IMR-90 (cell line): ENCODE measurements at places on chromosomes 5 and 9. TPM values are rescaled to one million over a fixed set of nuclear protein-coding genes. Genes with fewer than 3 reads are reported as not detected.

DNA sequence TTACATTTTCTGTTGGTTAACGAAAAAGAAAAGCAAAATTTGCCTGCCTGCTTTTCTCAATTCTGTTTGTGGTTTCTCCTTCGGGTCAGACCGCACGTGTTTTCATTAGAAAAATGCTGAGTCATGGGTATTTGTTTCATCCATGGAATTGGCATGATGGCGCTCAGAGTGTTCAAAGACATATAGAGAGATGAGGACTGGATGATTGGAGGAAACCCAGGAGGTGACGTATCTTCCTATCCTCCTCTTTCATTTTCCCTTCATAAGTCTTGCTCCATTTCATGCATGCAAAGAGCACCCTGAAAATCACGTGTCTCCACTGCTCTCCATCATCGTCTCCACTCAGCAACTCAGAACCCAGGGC is 353.8 kb upstream of the WWC1 start:
- H3K4me3 ChIP-seq: no peak overlapping the region
- no peak for DNase-seq
- no peaks in the 10 kb centered on the region for H3K36me3 ChIP-seq
- H3K4me1 ChIP-seq: no peaks in the 10 kb centered on the region
- no peak overlapping the region for H3K27ac ChIP-seq
- H3K27me3 ChIP-seq: no peaks in the 10 kb centered on the region

The NDUFS4 gene
- total RNA-seq: 34.2 and 60.0 TPM in 2 replicates

DNA sequence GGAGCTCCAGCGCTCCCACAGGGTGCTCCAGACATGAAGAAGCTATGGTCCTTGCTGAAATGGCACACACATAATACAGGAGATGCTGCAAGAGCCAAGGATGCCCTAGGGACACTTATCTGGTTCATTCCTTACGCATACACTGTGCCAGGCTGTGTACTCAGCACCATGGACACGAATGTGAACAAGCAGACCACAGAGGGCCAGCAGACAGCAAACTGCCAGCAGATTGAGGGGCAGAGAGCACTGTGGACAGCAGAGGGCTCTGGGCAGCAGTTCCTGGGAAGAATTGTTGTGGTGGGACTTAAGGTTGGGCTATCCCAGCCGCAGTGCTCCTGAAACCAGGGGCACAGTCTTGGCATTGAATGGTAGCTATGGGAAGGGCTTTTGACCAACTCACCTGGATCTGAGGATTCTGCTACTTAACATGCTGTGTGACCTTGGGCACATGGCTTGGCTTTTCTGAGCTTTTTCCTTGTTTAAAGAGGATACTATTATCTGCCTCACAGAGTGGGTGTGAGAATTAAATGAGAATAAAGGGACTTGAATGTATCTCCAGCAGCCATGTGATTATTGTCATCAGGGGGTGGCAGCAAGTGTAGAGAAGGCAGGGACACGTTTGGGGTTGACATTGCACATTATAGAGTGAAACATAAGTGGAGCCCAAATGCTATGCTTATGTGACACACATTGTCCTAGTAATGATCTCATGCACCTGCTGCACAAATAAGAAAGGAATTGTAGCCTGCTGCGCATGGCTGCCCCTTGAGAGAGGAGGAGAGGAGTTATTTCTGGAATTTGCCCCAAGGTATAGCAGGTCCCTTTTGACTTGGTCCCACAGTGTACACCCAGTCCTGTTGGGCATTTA is 30.1 kb downstream of the PPARGC1B start:
- DNase-seq: no peak
- no peak overlapping the region for H3K4me3 ChIP-seq
- peaks cover 52% of the 10 kb centered on the region for H3K27me3 ChIP-seq
- no peaks in the 10 kb centered on the region for H3K36me3 ChIP-seq
- H3K27ac ChIP-seq: no peak overlapping the region
- no peaks in the 10 kb centered on the region for H3K4me1 ChIP-seq

GRCh38 chr5:144202072-144202471 is 31.4 kb downstream of the KCTD16 start:
- no peak overlapping the region for H3K27ac ChIP-seq
- peaks cover 6% of the 10 kb centered on the region for H3K27me3 ChIP-seq
- no peaks in the 10 kb centered on the region for H3K36me3 ChIP-seq
- H3K4me1 ChIP-seq: peaks cover 6% of the 10 kb centered on the region
- no peak overlapping the region for H3K4me3 ChIP-seq
- DNase-seq: no peak
